ENCODE measurements at places on chromosomes 1 and 21. TPM values are rescaled to one million over a fixed set of nuclear protein-coding genes. Genes with fewer than 3 reads are reported as not detected.

DNA sequence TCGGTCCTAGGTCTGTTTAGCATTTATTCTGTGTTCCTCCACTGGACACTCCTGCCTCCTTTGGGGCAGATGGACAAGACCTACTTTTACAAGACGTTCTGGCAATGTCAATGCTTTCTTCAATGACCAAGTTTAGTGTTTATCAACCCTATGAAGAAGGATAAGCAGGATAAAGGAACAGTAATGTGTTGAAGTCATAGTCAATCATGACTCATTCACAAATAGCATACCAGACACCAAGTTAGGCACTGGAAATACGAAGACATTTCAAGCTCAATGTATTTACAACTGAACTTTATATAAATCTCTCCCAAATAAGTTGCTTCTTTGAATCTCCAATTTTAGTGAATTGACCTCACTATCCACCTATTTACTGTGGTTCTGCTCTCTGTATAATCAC, 4.8 kb upstream of the SLC35D1 start:
- H3K27ac ChIP-seq: no peak overlapping the region
- H3K27me3 ChIP-seq: peaks cover 1% of the 10 kb centered on the region
- peaks cover 2% of the 10 kb centered on the region for H3K4me1 ChIP-seq
- no peak overlapping the region for H3K4me3 ChIP-seq

GRCh38 chr1:36175137-36176095, 19.5 kb downstream of the MAP7D1 start:
- no peak overlapping the region for H3K27ac ChIP-seq
- H3K36me3 ChIP-seq: peaks cover 35% of the 10 kb centered on the region
- peaks cover 14% of the 10 kb centered on the region for H3K4me1 ChIP-seq
- no peaks in the 10 kb centered on the region for H3K27me3 ChIP-seq

GRCh38 chr1:66231217-66231616, 302.7 kb upstream of the SGIP1 start:
- peak overlapping the region; percentile 5 for H3K27ac ChIP-seq
- no peaks in the 10 kb centered on the region for H3K36me3 ChIP-seq
- H3K4me1 ChIP-seq: peaks cover 11% of the 10 kb centered on the region
- H3K27me3 ChIP-seq: peaks cover 4% of the 10 kb centered on the region
- no peak for DNase-seq

The SPEN gene
- 30.7 TPM for total RNA-seq

DNA sequence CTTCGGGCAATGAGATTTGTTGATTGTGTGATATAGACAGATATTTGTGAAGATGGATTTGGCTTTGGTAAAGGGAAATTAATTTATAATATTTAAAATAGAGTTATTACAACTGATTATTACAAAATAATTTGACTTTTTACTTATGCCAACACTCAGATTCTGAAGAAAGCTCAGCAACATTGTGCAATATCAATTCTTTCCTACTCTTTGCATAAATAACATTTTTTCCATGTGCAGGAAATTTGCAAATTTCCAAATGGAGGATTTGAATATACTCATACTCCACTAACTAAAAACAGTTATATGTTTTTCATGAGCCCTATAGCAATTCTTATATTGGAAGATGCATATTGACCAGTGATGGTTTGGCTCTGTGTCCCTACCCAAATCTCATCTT, 676.4 kb upstream of the ADAMTS5 start:
- H3K27ac ChIP-seq: no peak overlapping the region
- H3K27me3 ChIP-seq: no peaks in the 10 kb centered on the region
- H3K4me1 ChIP-seq: no peaks in the 10 kb centered on the region
- H3K4me3 ChIP-seq: no peak overlapping the region

The KMO gene
- not detected for total RNA-seq

DNA sequence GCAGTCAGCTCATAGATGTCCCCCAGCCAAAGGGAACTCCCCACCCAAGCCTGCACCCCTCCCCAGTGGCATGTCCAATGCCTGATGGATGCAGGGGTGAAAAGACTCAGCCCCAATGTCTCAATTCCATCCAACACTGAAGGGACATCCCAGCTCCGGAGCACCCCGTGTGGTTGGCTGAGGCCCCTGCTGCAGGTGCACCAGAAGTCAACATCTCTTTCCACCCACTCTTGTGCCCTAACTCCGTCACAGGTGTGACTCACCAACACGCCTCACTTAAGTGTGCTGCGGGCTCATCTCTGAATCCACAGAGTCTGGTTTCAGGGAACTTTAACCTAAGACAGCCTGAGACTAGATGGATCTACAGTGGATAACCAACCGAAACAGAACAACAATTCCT, 40.9 kb upstream of the ZBTB18 start:
- no peak overlapping the region for H3K4me3 ChIP-seq
- no peaks in the 10 kb centered on the region for H3K27me3 ChIP-seq
- H3K36me3 ChIP-seq: no peaks in the 10 kb centered on the region
- no peak overlapping the region for H3K27ac ChIP-seq
- peak; percentile 62 for DNase-seq

- H3K4me3 ChIP-seq: no peak overlapping the region
- no peak for DNase-seq
- H3K27ac ChIP-seq: no peak overlapping the region
- H3K36me3 ChIP-seq: no peaks in the 10 kb centered on the region
- peaks cover 4% of the 10 kb centered on the region for H3K27me3 ChIP-seq
Observed at GRCh38 chr1:200415227-200415626, 5.4 kb upstream of the ZNF281 start.

DNA sequence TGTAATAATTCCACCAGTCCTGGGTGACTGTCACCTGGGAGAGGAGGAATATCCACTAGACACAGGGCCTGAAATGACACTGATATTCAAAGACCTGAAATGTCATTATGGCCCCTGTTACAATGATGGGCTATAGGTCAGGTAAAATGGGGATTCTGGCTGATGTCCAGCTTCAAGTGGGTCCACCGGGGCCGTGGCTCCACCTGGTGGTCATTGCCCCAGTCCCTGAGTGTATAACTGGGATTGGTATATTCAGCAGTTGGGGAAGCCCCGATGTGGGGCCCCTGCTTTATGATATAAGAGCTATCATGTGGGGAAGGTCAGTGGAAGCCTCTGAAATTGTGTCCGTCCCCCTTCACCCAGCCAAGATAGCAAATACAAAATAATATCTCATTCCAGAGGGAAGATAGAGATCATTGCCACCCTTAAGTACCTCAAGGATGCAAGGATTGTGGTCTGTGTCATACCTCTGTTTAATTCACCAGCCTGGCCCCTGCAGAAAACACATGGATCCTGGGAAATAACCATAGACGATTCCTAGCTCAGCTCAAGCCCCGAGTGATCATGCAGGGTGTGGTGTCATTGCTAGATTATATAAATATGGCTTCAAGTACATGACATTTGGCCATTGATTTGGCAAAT, 19.4 kb downstream of the PLEKHO1 start:
- no peak overlapping the region for H3K4me3 ChIP-seq
- H3K27me3 ChIP-seq: no peaks in the 10 kb centered on the region
- no peaks in the 10 kb centered on the region for H3K4me1 ChIP-seq
- H3K27ac ChIP-seq: no peak overlapping the region

- no peak for DNase-seq
- no peak overlapping the region for H3K4me3 ChIP-seq
- peaks cover 3% of the 10 kb centered on the region for H3K36me3 ChIP-seq
- H3K4me1 ChIP-seq: no peaks in the 10 kb centered on the region
- no peak overlapping the region for H3K27ac ChIP-seq
Observed at GRCh38 chr1:22443332-22443731, 8.3 kb upstream of the ZBTB40 start.

The CHRM3 gene
- total RNA-seq: not detected

The FNDC5 gene
- total RNA-seq: not detected

DNA sequence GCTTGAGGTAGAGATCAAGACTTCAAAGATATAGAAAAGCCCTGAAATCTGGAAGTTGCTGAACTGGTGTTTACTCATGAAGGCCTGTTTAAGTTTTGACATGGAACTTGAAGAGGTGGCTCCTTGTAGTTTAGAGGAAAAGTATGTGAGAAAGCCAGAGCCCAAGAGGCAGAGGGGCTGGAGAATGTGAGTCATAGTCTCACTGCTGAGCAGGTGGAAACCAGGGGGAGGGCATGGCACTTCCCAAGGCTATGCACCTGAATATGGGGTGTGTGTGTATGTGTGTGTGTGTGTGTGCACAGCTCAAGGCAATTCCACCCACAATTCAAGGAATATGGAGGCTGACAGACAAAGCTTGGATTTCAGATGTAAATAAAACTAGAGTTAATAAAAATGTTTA, 46.8 kb upstream of the C1orf198 start:
- H3K4me1 ChIP-seq: peaks cover 5% of the 10 kb centered on the region
- H3K4me3 ChIP-seq: no peak overlapping the region
- H3K27me3 ChIP-seq: no peaks in the 10 kb centered on the region
- H3K36me3 ChIP-seq: peaks cover 9% of the 10 kb centered on the region
- H3K27ac ChIP-seq: no peak overlapping the region

GRCh38 chr1:220746851-220747250, 1.3 kb upstream of the MTARC2 start:
- DNase-seq: no peak
- H3K36me3 ChIP-seq: peaks cover 2% of the 10 kb centered on the region
- no peak overlapping the region for H3K27ac ChIP-seq
- no peak overlapping the region for H3K4me3 ChIP-seq
- H3K4me1 ChIP-seq: peaks cover 9% of the 10 kb centered on the region
- peaks cover 62% of the 10 kb centered on the region for H3K27me3 ChIP-seq

- DNase-seq: no peak
- no peak overlapping the region for H3K4me3 ChIP-seq
- no peaks in the 10 kb centered on the region for H3K4me1 ChIP-seq
- no peaks in the 10 kb centered on the region for H3K36me3 ChIP-seq
Observed at GRCh38 chr1:210527091-210527490, 198.4 kb downstream of the HHAT start.

GRCh38 chr1:162878000-162878596, 17.1 kb upstream of the CCDC190 start:
- H3K4me3 ChIP-seq: no peak overlapping the region
- peak; percentile 64 for DNase-seq
- H3K27ac ChIP-seq: no peak overlapping the region
- peaks cover 34% of the 10 kb centered on the region for H3K27me3 ChIP-seq

The SYDE2 gene
- 5.1 TPM for total RNA-seq

DNA sequence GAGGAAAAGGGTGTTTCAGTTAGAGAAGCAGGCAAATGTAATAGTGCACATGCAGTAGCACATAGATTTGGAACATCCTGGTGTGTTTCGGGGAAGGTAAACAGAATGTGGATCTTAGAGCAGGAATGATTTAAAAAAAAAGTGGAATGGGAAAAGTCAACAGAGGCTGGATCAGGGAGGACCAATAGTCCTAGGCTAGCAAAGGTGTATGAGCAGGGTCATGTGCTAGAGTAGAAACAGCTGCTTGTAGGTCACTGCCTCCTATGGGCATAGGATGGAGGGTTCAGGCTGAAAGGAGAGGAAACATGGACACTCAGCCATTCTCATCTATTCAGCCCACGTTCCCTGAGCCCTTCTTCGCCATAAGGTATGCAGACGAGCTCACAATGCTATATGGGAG, 3.7 kb upstream of the KPNA6 start:
- no peak overlapping the region for H3K27ac ChIP-seq
- no peak for DNase-seq
- H3K27me3 ChIP-seq: no peaks in the 10 kb centered on the region
- peaks cover 6% of the 10 kb centered on the region for H3K36me3 ChIP-seq
- H3K4me1 ChIP-seq: peaks cover 6% of the 10 kb centered on the region
- no peak overlapping the region for H3K4me3 ChIP-seq

- H3K27ac ChIP-seq: peak overlapping the region; percentile 82
- DNase-seq: no peak
- no peak overlapping the region for H3K4me3 ChIP-seq
- peaks cover 73% of the 10 kb centered on the region for H3K4me1 ChIP-seq
- peaks cover 39% of the 10 kb centered on the region for H3K36me3 ChIP-seq
- no peaks in the 10 kb centered on the region for H3K27me3 ChIP-seq
Observed at GRCh38 chr1:207815466-207815865, 63.6 kb downstream of the CD46 start.

The C1orf116 gene
- not detected for total RNA-seq
